ENCODE measurements at places on chromosomes 16 and 17. TPM values are rescaled to one million over a fixed set of nuclear protein-coding genes. Genes with fewer than 3 reads are reported as not detected.
A peak's percentile ranks its signal among the peaks of the same experiment; 100 is the strongest.

Gene TK1
- total RNA-seq: 2.6 TPM

Gene RNF43
- 13.0 TPM for total RNA-seq

DNA sequence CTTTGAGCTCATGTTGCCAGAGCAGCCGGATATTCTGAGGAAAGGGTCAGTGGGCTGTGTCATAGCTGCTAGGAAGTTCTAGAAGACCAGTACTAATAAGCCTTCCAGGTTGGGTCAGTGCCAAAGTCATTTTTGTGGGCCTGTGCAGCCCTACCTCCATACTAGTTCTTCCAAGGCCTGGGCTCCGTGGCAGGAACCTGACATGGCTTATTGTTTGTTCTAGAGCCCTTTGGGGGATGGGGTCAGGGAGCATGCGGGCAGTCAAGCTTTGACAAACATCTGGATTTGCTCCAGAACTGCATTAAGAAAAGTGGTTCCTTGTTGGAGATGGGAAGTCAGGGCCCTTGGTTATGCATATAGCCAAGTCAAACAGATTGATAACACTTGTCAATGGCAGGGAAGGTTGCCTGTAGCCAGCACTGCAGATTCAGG, 7.6 kb downstream of the ALKBH5 start:
- DNase-seq: peak; percentile 55

- no peak for DNase-seq
Observed at GRCh38 chr16:88870608-88871348, 4.3 kb upstream of the PABPN1L start.

- DNase-seq: no peak
Observed at GRCh38 chr17:79618383-79619067, 7.7 kb upstream of the RBFOX3 start.

Gene TEKT1
- total RNA-seq: not detected

DNA sequence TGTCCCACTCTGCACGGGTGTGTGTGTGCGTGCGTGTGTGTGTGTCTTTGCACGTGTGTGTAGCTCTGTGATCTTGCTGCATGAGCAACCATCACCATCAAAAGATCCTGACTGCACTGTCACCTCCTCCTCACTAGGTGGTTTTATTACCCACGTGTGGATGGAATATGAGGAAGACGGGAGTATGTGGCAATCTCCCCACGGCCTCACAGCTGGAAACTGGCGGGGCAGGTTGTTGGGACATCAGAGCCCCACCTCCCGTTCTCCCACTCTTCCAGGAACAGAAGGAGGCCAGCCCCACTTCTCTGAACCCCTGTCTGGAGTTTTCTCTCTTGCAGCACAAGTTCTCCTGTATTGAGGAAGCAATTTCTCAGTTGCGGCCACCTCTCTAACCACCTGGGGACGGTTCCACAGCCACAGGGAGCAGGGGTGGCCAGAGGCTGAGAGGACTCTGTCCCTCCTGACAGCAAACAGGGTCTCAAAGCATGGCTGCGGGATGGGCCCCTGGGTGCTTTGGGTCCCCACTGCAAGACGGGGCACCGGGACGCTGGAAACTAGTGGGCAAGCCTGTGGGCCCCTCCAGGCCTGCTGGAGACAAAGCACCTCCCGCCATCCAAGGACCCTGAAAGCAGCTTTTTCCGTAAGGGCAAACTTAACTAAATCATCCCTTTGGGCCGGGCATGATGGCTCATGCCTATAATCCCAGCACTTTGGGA, 27.9 kb upstream of the ATP2C2 start:
- no peak for DNase-seq
